Fibroblast of lung (primary cell): ENCODE measurements at places on chromosomes 11 and 22.

DNA sequence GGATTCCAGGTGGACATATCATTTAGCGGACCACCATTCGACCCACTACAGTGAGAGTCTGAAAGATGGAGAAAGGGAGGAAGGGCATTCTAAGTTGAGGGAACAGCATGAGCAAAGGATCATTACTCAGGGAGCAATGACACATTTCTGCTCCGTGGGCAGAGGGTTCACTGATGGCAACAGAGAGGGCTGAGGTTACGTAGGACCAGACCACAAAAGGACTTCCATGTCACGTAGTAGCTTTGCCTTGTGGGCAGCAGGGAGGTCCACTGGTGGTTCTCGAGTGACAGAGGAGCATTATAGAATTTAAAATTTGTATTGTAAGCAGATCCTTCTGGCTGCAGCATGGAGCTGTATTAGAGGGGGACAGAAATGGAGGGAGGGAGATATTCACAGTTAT, 109.7 kb upstream of the NAV2 start:
- no peak for DNase-seq

DNA sequence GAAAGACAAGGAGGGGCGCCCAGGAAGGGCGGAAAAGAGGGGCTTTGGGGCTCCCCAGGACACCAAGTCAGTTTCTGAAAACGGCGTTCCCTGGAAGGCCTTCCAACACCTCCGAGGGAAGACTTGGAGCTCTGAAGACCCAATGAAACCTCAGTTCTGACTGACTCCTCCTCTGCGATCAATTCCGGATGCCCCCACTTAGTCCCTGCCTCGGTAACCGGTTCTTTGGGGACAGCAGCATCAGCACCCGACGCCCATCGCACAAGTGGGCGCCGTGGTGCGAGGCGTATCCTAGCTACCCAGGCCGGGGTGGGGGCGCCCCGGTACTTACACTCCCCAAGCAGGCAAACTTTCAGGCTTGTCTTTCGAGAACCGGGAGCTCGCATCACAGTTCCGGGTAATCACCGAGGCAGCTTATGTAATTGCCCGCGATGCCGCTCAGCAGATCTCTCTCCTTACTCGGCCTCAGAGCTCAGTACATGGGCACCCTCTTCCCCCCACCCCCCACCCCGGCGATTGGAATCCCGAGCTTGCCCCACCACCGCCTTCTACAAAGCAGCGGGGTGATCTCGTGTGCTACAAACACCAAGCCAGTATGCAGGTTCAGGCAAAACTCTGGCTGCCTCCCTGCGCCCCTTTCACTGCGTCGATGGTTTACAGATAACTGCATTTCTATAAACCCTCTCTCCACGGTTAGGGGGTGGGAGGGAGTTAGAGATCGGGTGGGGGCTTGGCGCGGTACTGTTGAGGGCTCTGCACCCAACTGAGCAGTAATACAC, 2.0 kb downstream of the TENM4 start:
- DNase-seq, result peak; percentile 42

- DNase-seq, result peak; percentile 79
These were observed 47.1 kb upstream of the UCP3 start for GRCh38 chr11:74055938-74056337.

DNA sequence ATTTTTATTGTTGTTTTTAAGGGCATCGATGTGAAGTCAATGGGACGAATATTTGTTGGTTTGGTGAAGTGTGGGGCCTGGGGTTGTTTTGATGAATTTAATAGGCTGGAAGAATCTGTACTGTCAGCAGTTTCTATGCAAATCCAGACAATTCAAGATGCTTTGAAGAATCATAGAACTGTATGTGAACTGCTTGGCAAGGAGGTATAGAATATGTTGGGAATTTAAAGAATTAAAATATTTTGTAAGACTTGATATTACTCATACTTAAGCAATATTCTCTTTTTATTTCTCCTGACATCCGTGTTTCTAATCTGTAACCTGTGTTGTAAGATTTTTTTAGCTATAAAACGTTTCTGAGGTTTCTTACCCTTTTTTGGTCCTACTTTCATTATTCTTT, 61.6 kb downstream of the DYNC2H1 start:
- peak; percentile 54 for DNase-seq

DNA sequence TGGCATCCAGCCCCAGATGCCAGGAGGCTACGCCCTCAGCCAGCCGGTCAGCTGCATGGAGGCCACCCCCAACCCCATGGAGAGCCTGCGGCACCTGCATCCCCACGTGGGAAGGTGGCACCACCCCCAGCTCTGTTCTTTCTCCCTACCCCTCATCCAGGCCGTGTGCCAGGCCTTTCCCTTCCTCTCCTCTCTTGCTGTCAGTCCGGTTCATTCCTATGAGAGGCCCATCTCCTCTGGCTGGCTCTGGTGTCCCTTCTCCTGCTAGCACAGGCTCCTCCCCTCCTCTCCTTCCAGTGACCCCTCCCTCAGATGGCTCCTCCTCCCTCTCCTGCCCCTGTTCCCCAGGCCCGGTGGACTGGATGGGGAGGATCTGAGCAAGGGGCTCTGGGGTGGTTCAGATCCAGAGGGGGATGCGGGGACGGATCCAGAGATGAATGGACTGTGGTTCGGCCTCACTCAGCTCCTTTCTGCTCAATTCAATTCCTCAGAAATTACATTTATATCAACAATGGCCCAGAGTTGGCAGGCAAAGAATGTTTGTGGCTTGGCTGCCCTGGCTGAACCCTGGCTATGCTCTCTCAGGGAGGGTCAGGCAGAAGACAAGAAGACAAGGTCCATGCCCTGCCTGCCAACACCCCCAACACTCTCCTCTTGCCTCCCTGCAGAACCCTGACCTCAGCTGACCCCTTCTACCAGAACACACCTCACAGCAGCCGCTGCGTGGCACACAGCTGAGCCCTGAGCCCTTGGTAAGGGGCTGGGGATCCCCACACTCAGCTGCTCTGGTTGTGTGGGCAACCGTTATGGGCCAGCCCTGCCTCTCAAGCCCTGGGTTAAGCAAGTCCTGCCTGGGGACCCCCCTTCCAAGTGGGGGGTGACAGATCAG, 18.5 kb upstream of the LRRC10B start:
- peak; percentile 75 for DNase-seq

GRCh38 chr22:42372976-42373375, 59.2 kb downstream of the NFAM1 start:
- no peak for DNase-seq

DNA sequence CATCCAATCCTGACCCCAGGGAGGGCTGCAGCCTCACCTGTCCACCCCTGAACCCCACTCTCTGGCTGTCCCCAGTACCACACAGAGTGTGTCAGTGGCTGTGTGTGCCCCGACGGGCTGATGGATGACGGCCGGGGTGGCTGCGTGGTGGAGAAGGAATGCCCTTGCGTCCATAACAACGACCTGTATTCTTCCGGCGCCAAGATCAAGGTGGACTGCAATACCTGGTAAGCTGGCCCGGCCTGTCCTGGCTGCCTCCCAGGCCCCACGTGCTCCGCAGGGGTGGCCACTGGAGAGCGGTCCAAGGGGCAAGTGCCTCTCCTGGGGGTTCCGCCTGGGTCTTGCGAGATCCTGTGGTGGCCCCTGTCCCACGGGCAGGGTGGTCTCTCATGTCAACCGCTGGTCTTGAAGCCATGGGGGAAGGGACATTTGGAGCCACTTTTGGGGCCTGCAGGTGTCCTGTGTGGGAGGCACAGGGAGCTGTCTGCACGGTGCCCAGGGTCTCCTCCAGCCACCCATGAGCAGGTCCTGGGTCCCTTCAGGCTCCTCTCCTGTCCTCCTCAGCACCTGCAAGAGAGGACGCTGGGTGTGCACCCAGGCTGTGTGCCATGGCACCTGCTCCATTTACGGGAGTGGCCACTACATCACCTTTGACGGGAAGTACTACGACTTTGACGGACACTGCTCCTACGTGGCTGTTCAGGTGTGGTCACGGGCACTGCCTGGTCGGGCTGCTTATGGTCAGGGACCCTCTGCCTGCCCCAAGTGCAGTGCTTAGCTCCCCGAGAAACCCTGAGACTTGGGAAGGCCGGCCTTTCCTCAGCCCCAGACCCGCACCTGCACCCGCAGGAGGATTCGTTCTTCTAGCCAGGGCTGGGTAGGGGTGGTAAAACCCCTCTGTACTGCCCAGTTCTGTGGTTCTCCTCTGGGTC, 11.8 kb downstream of the MUC2 start:
- DNase-seq, result no peak

- DNase-seq, result peak; percentile 84
These were observed 6.9 kb downstream of the DPAGT1 start for GRCh38 chr11:119094816-119095065.

DNA sequence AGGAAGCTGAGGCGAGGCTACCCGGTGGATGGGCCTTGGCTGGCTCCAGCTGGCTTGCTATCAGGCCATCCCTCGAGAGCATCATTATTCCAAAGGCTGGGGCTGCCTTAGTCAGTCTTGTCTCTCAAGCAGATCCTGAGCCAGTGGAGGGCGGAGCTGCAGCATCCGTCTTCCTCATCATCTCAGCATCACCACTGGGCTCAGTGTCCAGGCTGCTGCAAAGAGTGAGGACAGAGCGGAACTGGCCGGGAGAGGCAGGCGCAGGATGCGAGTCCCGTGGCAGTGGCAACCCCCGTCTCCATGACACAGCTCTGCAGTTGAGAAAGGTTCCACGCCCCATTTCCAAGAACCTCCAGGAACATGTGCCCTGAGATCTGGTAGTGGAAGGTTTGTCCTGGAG, 4.4 kb downstream of the TP53I11 start:
- no peak for DNase-seq

- DNase-seq, result no peak
These were observed 19.4 kb downstream of the RSPH14 start for GRCh38 chr22:23122216-23122957.

DNA sequence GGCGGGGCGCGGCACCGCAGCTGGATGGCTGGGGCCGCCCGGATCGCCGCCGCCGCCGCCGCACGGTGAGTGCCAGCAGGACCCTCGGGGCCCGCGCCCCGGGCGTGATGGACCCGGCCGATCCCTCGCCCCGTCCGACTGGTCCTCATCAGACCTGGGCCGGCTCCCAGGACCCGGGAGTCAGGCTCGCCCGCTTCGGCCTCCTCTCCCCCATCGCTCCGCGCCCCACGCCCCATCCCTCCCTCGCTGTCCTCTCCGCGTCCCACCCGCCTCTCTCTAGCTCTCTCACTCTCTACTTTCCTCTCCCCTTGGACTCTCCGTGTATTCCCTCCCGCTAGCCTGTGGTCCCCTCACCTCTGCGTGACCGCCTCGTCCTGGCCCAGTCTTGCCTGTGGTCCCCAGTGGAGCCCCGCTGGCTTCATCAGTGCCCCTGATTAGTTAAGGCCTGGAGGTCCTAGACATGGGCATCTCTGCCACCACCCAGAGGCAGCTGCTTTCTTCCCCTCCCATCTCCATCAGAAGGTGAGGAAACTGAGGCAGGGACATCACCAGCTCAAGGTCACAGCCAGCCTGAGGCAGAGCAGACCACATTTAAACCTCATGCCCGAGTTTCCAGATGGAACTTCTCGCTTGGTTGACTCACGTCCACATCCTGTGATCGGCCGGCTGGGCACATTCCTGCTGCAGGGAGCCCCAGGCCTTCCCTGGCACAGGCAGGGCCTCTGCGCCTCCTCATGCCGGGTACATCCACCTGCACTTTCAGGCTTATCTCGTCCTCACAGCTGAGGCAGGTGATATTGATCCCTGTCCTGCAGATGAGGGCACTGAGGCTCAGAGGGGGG, 429 bp downstream of the SLC39A13 start:
- peak; percentile 85 for DNase-seq

DNA sequence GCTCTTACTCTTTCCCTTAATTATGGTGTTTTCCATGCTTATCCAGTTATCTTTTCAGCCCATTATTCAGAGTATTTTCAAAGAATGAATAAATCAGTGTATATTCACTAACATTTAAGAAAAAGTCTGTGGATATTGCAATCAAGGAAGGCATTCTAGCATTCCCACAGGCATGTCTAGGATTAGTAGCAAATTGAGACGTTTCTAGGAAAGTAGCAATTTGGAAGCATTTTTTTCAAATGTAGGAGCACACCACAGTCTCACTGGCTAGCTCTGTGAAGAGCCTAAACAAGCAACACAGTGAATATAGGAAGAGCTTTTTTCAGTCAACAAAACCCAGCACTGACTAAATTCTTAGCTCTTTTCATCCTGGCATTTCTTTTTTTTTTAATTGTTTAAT, 65.4 kb downstream of the CCDC34 start:
- DNase-seq, result no peak

DNA sequence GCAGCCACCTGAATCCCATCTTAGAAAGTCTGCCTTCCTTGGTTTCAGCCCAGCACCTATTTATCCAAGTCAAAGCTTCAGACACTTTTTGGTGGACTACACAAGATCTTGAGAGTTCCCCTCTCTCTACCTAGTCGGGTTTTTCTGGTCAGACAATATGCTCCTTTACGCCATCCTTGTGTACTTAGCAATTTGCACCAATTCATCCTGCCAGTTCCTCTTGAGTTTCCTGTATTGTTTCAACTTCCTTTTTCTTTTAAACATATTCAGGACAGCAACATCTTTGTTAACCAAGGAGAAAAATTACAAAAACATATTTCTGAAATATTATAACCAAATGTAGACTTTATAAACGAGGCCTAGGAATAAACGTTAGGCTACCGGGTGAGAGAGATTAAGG, 368.2 kb upstream of the CADM1 start:
- no peak for DNase-seq

DNA sequence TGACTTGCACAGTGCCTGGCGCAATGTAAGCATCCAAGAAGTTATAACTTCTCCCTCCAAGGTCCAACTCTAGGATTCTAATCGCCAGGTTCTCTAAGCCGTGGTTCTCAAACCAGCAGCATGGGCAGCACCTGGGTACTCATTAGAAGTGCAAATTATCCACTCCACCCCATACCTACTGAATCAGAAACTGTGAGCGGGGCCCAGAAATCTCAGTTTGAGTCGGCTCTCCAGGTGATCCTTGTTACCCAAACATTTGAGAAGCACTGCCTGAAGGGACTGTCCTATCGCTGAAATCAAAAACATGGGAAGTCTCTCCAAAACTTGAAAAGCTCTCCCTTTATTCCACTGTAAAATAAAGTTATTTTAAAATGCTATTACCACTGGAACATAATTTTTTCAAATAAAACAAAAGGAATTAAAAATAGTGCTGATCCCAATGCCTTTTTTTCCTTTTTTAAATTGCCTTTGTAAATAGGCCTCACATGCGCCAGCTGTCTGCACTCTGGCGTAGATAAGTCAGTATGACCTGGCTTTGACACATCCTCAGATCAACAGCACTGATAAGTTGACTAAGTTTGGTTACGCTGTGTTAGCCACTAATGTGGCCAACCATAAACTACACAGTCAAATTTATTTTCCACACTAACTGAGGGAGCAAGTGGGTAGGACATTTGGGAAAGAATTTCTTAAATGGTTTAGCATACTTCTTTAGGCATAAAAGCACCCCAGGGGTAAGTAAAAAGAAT, 8.4 kb upstream of the CTR9 start:
- peak; percentile 84 for DNase-seq

DNA sequence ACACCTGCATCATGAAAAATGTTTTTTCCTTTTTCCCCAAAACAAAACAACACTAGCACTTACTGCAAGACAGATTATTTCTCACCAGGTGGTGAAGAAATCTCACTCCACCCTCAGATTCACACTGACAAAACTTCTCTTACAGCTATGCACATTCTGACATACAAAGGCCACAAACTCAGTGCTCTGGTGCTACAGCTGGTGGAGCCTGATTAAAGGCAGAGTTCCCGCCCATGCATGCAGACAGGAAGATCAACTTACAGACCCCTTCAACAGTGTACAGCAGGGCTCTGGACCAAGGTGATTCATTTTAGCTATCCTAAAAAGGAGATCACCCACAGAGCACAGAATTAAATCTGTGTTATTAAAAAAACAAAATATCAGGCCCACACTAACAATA, 112.6 kb downstream of the CADM1 start:
- peak; percentile 63 for DNase-seq

- no peak for DNase-seq
These were observed 21.2 kb upstream of the IL17RA start for GRCh38 chr22:17063411-17064106.
